Vagina (tissue), 2 donors: ENCODE measurements at places on chromosomes 13 and 19. TPM values are rescaled to one million over a fixed set of nuclear protein-coding genes. Genes with fewer than 3 reads are reported as not detected.

The ZNF587B gene
- total RNA-seq = 17.9 TPM

GRCh38 chr13:44128552-44129001, 245.0 kb upstream of the SERP2 start:
- DNase-seq = no peak

DNA sequence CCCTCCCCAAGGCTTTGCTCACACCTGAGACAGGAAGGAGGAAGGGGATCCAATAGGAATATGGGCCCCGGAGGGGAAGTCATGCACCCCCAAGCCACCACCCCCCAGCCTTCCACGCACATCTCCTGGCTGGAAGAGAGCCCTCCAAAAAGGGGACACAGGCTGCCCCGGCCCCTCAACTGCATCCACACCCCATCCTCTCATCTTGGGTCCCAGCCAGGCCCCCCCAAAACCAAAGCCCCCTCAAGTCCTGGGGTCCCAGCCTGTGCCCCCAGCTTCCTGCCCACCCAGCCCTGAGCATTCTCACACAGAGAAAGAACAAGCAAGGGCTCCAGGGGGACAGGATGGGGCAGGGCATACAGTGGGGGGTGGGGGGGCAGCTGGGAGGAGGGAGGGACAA, 12.1 kb downstream of the SMIM24 start:
- no peak for DNase-seq

DNA sequence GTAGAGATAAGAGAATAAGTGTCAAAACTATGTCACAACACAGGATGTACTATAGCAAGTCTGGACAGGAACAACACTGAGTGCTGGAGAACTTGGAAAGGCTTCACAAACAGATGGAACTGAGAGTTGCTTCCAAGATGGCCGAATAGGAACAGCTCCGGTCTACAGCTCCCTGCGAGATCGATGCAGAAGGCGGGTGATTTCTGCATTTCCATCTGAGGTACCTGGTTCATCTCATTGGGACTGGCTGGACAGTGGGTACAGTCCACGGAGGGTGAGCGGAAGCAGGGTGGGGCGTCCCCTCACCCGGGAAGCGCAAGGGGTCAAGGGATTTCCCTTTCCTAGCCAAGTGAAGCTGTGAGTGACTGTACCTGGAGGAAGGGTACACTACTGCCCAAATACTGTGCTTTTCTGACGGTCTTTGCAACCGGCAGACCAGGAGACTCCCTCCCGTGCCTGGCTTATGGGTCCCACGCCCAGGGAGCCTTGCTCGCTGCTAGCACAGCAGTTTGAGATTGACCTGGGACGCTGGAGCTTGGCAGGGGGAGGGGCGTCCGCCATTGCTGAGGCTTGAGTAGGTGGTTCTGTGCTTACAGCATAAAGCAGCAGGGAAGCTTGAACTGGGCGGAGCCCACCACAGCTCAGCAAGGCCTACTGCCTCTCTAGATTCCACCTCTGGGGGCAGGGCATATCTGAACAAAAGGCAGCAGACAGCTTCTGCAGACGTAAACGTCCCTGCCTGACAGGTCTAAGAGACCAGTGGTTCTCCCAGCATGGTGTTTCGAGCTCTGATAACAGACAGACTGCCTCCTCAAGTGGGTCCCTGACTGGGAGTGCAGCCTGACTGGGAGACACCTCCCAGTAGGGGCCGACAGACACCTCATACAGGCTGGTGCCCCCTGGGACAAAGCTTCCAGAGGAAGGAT, 46.0 kb downstream of the USP12 start:
- DNase-seq = no peak

The SLC25A30 gene
- 11.5 TPM for total RNA-seq

DNA sequence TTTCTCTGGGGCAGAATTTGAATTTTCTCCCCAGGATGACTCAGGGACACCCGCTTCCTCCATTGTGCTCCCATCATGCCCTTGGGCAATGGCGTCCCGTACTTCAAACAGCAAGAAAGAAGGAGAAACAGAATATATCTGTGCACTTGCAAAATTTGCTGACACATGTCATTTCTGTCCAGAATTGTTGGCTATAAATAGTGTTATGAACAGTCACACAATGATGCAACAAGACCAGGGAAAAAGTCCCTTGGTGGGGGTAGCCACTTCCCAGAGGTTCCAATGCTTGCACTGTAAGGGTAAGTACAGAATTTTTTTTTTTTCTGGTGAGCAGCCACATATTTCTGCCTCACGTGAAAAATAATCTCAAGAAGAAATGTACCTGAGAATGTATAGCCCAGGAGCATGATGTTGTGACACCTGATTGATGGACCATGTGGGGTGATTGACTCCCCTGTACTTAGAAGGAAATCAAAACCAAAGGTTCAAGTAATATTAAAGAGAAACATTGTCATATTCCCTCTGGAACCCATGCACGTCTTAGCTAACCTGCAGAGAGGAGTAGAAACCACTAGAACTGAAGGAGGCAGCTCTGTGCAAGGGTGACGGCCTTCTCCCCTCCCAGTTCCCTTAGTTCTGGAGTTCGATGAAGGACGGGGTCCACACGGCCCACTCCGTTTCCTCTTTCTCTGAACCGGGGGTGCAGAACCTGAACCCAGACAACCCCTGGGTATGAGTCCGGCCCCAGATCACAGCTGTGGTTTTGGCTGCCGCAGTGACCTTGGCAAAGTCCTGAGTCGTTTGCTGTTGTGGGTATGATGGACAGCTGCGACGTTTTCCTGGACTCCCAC, 9.3 kb upstream of the LAIR1 start:
- no peak for DNase-seq

GRCh38 chr13:25190771-25191170, 18.7 kb upstream of the AMER2 start:
- no peak for DNase-seq

- peak; percentile 83 for DNase-seq
Observed at GRCh38 chr19:11736696-11737095, 2.0 kb downstream of the ZNF823 start.

DNA sequence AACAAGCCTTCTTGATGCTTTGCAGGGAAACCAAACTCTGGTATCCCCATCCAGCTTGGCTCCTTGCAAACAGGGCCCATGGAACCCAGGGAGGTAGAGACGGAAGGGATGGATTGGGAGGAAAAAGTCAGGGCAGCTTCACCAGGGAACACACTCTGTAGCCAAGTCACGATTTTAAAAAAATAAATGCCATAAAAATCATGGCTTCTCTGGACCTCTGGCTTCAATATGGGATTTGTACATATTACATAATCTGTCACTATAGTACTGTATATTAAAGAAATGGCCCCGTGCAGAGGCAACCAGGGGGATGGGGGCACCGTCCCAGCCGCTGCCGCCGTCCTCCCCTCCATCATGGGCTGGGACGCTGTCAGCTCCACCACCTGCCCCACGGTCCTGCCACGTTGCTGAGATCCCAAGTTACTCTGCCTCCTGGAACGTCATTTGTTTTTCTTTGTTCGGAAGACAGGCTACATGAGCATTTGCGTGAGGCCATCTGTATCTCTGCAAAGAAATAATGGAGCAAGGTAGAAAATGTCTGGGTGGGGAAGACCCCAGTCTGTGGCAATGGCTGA, 313.3 kb downstream of the ZNF536 start:
- no peak for DNase-seq

- DNase-seq = no peak
Observed at GRCh38 chr19:12784871-12785430, 6.3 kb upstream of the JUNB start.

GRCh38 chr13:36814465-36814864, 4.6 kb upstream of the RFXAP start:
- no peak for DNase-seq

- DNase-seq = no peak
Observed at GRCh38 chr13:66977161-66977560, 253.0 kb downstream of the PCDH9 start.

The MBD3L3 gene
- not detected for total RNA-seq

The TMC4 gene
- 22.3 TPM for total RNA-seq

DNA sequence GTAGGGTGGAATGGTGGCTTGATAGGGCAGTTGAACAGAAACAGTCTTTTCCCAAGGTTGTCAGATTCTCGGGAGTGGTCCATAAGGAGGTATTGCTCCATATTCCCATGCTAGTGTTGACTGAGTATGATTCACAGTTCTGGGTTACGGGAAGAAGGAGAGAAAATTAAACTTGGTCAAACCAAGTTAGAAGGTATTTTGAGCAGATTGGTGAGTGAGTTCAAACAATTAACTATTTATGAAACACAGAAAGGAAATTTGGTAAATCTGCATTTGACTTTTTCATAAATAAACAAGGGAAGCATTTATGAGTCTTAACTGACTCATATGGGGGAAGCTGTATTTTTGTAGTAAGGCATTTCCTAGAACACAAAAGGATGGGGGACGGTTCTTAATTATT, 2419.4 kb downstream of the PCDH9 start:
- DNase-seq = no peak

- DNase-seq = no peak
Observed at GRCh38 chr13:59510386-59510785, 653.3 kb downstream of the DIAPH3 start.

The ZNF525 gene
- total RNA-seq = 6.4 TPM

DNA sequence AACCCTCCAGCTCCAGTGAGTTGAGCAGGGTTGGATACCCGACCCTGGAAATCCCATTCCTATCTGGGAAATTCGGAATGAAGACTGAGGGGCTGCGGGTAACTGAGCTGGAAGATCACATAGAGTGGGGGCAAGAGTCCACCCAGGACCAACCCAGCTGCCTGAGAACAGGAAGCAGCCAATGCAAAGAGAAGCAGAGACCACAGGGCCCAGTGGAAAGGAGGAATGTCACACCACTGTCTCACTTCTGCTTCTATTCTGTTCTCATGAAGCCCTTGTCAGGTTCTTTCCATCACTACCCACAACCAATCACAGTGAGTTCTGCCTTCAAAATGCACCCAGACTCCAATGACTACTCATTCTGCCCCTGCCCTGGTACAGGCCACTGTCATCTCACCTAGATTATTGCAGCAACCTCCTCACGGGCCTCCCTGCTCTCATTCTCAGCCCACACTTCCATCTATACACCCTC, 15.3 kb downstream of the DYRK1B start:
- DNase-seq = no peak

The KHSRP gene
- total RNA-seq = 102 TPM

The ADM5 gene
- total RNA-seq = 2.7 TPM

- no peak for DNase-seq
Observed at GRCh38 chr13:42086582-42086981, 38.1 kb downstream of the DGKH start.

- no peak for DNase-seq
Observed at GRCh38 chr19:1967087-1967608, 26.2 kb downstream of the CSNK1G2 start.
